Right ventricle myocardium inferior (tissue), 1 donor: ENCODE measurements at places on chromosomes 3 and 15.

DNA sequence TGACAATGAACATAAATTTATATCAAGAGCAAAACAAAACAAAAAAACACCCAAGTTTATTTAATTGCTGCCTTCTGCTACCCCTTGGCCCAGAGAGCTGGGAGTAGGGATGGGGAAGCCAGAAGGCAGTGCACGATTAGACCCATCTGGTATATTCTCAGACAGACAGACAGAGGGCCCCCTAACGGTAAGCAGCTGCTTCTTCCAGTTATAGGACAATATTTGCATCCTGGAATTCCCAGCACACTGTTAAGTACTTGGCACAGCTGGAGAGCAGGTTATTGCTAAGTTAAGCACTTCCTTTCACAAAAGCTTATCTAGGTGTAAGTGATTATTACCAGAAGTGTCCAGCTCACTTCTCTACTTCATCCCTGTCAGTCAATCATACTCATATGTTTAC, 39.3 kb downstream of the C2CD4B start:
- DNase-seq: no peak

GRCh38 chr3:169668957-169669741, 5.6 kb upstream of the MECOM start:
- peak; percentile 89 for DNase-seq

DNA sequence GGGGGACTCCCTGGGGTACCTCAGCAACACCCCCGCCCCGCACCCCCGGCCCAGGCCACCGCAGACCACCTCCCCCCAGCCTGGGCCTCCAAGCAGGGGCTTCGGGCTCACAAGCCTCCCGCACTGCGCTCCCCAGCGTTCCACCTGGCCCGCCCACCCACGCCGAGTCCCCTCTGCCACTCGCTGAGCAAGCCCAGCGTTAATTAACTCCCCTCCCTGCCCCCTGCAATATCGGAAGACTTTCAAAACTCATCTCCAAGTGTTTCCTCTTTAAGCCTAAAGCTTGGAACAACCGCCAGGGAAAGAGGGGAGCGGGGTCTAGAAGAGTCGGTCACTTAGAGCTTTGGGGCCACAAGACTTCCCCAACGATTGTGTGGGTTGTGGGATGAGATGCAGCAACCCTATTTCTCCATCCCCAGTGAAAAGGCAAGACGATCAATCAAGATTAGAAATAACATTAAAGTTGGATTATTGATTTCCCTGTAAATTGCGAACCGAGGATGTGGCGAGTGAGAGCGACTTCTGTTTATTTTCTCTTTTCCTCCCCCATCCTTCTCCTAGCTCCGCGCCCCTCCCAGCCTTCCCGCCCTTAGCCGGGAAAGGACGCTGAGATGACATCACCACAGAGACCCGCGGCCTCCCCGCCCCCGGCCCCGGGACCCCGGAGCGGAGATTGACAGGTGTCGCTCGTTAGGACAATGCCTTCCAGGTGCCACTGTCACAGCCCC, 30.2 kb downstream of the NR2F2 start:
- no peak for DNase-seq

DNA sequence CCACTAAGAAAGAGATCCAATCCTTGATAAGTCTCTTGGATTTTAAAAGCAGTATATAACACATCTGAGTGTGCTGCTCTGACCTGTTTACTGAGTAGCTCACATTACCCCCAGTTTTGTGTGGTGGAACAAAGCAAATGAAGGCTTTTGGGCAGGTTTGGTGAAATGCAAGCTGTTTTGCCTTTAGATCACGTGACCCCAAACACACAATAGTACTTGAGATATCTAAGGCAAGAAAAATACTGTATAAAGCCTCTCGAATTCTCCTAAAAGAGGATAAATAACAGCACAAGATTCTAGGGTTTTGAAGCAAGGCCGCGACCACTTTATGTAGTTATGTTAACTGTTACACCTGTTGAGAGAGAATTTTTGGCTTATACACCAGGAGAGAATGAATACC, 49.3 kb upstream of the TRIM42 start:
- no peak for DNase-seq

DNA sequence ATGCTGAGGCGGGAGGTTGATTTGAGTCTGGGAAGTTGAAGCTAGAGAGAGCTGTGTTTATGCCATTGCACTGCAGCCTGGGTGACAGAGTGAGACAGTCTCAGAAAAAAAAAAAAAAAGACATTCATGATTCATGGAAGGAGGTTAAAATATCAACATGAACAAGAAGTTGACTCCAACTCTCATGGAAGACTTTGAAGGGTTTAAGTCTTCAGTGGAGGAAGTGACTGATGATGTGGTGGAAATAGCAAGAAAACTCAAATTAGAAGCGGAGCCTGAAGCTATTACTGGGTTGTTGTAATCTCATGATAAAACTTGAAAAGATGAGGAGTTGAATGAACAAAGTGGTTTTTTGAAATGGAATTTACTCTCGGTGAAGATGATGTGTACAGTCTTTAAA, 491.8 kb downstream of the SQOR start:
- no peak for DNase-seq

DNA sequence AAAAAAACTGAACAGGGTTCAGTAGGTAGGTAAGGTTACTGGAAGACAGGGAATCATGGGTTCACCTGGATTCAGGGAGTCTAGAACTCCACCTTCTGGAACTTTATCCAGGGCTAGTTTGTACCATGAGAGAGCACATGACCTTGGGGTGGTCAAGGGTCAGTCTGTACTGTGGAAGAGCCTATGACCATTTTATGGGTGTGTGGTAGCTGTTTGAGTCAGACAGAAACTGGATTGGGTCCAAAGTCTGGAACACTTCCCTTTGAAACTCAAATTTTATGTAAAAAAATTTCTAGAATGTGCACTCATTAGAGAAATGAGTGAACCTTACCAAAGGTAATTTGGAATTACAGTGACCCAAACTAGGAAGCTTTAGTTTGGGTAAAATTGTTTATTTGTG, 486.0 kb upstream of the AGTR1 start:
- no peak for DNase-seq

GRCh38 chr3:69248436-69248835, 126.0 kb upstream of the LMOD3 start:
- DNase-seq: no peak

- DNase-seq: no peak
Observed at GRCh38 chr3:39103324-39103693, 4.1 kb downstream of the GORASP1 start.

GRCh38 chr15:39786447-39787056, 3.9 kb upstream of the FSIP1 start:
- no peak for DNase-seq

DNA sequence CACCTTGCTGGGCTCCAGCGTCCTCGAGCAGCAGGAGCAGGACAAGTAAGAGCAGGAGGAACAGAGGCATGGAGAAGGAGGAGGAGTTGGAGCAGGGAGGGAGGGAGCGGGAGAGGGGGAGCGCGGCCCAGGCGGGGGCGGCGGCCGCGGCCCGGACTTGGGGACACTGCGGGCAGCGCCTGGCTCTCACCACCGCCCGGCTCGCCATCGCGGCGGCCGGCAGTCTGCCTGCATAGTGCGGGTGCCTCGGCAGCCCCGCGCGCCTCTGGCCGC, 440 bp downstream of the DCBLD2 start:
- peak; percentile 79 for DNase-seq
